ENCODE measurements at places on chromosomes 6 and 20.
A peak's percentile ranks its signal among the peaks of the same experiment; 100 is the strongest.

DNA sequence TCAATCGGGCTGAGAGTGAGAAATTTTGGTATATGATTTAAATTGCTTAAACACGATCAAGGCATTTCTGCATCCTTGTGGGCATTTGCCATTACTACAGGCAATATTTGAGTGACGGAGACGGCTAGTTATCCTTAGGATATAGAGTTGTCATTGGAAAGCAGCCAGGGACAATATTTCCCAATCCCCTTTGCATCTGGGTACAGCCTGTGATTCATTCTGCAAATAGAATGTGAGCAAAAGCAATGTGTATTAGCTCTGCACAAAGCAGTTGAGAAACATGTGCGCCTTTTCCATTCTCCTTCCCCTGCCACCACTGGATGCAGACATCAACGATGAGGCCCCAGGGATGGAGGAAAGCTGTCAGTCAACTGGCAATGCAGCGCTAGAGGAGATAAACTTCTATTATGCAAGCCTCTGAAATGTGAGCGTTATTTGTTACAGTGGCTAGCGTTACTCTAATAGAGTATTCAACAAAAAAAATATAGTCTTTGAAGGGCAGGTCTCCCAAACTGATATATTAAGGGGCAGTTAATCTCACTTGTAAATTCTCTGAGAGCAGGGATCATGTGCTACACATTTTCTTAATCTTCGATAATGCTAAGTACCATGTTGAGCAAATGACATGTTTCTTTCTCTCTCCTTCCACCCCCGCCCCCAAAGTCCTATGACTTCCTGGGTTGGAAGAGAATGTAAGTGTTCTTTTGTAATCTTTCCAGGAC, 37.1 kb upstream of the NCOA3 start:
- H3K4me3 ChIP-seq: no peak overlapping the region
- DNase-seq: no peak
- peak overlapping the region; percentile 35 for H3K27ac ChIP-seq
- H3K36me3 ChIP-seq: no peaks in the 10 kb centered on the region

DNA sequence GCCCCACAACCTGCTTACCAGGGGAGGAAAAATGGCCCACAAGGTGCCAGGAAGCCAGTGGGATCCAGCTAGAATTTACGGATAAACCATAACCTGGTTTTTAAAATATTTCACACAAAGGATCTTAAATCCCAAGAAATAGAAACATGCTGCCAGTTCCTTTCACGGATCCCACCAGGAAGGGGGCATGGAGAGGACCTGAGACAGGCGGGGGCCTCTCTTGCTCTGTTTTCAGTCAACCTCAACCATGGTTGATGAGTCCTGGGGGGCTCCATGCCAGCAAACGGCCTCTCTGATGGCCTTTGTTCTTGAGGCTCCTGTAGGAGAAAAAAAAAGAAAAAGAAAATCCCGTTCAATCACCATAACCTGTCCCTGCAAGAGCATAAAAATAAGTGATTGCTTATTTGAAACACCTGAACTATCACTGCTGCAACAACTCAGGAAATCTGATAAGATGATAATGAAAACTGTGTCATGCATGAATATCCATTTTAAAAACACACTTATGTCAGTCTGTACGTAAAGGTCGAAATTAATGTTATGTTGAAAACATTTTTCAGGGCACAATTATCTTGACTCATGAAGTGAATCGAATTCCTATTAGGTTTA, 125.8 kb upstream of the CST7 start:
- H3K27me3 ChIP-seq: peaks cover 3% of the 10 kb centered on the region
- H3K4me1 ChIP-seq: no peaks in the 10 kb centered on the region
- no peak overlapping the region for H3K27ac ChIP-seq
- no peak overlapping the region for H3K4me3 ChIP-seq

GRCh38 chr20:53524589-53525312, 68.9 kb downstream of the ZNF217 start:
- H3K4me1 ChIP-seq: peaks cover 7% of the 10 kb centered on the region
- no peak for DNase-seq
- H3K4me3 ChIP-seq: no peak overlapping the region
- no peaks in the 10 kb centered on the region for H3K36me3 ChIP-seq

- H3K27ac ChIP-seq: no peak overlapping the region
- DNase-seq: no peak
- no peak overlapping the region for H3K4me3 ChIP-seq
- H3K36me3 ChIP-seq: no peaks in the 10 kb centered on the region
- peaks cover 85% of the 10 kb centered on the region for H3K27me3 ChIP-seq
Observed at GRCh38 chr20:2687514-2687913, 5.1 kb upstream of the EBF4 start.

- peak overlapping the region; percentile 41 for H3K27ac ChIP-seq
- DNase-seq: no peak
- H3K36me3 ChIP-seq: no peaks in the 10 kb centered on the region
Observed at GRCh38 chr6:142566628-142567396, 265.0 kb downstream of the ADGRG6 start.

All from type B pancreatic cell (in vitro differentiated cells).